ENCODE measurements at places on chromosomes 5 and 9.
A peak's percentile ranks its signal among the peaks of the same experiment; 100 is the strongest.

DNA sequence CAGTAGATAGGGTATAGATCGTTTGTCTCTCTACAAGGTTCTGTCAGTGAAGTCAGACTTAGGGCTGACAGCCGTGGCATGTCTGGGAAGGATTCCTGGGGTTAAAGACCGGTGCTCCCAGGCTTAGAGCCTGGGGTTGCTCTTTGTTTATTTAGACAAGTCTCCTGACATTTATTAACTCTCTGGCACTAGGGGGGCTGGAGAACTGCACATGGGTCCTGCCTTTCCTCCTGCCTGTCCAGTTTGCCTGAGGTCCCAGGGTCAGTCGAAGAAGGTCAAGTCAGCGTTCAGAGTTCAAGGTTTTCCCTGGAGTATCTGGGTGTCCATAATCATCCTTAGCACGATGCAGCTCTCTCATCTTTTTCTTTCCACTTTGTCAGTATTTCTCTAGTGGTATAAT lies 5.6 kb downstream of the EGFLAM start:
- DNase-seq, result no peak

- DNase-seq, result no peak
Measured at GRCh38 chr9:115672477-115673316, 480.9 kb upstream of the PAPPA start.

DNA sequence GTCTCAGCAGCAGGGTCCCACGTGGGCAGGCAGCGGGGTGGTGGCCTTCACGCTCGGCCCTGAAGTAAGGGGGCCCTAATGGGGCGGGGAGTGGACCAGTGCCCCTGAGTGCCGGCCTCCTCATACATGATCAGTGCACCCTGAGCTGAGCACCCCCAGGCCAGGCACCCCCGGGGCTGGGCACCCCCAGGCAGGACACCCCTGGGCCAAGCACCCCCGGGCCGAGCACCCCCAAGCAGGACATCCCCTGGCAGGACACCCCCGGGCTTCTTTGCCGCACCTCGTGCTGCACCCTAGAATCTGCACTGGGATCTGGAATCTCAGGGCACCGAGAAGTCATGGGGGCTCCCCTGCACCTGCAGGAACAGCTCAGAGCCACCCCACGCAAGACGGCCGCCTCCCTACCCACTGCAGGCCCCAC lies 51.4 kb downstream of the EXD3 start:
- no peak for DNase-seq

DNA sequence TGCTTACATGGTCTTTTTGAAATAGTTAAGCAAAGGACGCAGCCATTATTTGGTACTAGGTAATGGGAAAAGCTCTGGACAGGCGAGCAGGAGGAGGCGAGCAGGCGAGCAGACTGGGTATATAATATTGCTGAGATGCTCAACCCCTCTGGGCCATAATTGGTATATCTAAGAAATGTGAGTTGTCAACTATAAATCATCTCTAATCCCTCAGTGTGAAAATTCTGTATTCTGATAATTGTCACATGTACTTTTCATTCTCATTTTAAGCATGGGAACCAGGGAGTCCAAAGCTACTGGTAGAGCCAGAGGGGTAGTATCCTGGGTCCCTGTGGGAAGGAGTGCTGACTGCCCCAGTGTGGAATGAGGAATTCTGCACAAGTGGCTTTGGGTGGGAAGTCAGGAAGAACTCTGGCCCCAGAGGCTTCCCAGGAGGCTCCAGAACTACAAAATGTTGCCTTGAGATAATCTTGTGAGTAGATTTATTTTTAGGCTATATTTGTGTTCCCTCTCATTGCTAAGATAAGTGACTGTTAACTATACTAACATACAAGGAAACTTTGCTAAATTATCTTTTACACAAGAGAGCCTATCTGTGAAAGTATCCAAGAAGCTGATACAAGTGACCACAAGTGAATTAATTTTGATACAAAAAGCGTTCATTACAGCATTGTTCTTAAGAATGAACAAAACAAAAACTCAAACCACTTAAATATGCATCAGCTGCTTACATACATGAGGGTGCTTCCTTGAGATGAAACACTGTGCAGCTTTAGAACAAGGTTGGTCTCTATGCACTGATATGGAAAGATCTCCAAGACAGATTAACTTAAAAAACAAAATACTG lies 70.5 kb upstream of the TNFAIP8 start:
- DNase-seq, result no peak

DNA sequence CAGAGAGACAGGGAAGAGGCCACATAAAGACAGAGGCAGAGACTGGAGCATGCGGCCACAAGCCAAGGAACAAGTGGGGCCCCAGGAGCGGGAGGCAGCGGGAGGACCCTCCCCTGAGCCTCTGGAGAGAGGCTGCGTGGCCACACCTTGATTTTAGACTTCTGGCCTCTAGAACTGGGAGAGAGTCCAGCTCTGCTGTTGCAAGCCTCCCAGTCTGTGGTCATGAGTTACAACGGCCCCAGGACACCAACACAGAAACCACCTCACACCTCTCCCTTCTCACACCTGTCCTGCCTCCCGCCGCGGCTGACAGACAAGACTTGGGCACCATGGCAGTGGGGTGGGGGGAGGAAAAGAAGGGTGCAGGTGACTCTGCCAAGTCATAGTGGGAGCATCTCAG lies 2.2 kb downstream of the INPP5E start:
- DNase-seq, result no peak

DNA sequence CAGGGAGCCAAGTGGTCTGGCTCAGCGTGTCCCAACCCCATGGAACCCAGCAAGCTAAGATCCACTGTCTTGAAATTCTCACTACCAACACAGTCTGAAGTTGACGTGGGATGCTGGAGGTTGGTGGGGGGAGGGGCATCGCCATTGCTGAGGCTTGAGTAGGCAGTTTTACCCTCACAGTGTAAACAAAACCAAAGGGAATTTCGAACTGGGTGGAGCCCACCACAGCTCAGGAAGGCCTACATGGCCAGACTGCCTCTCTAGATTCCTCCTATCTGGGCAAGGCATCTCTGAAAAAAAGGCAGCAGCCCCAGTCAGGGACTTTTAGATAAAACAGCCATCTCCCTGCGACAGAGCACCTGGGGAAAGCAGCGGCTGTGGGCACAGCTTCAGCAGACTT lies 17.1 kb upstream of the FBXL17 start:
- no peak for DNase-seq

DNA sequence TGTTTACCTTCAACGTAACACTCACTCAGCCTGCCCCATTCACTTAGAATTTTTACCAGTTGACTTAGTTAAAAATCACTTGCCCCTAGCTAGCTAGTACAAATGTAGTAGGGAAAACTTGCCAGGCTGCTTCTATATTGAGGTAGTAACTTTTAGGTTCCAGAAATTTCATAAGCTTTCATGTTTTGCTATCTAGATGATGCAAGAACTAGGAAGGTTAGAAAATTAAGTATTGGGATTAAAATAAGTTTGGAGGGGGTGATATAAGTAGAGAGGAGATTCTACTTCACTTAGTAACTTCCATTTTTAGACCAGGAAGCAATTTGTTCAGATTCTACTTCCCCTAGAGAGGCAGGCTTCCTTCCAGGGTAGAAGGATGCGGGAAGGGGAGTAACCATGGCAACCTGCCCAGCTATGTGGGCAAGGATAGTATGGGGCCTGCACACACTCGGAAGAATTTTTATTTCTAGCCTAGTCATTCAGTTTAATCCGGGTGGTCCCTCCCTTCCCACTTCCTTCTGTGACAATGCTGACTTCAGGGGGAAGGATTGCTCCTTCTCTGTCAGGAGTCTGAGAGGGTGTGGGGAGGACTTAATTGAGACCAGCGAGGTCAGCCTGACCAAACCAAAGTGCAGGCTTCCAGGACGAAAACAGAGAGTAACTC lies 4.2 kb downstream of the DAB2 start:
- peak; percentile 20 for DNase-seq

- DNase-seq, result no peak
Measured at GRCh38 chr5:36238502-36239295, 3.0 kb downstream of the NADK2 start.

- DNase-seq, result no peak
Measured at GRCh38 chr5:30918171-30918570, 275.3 kb upstream of the CDH6 start.

DNA sequence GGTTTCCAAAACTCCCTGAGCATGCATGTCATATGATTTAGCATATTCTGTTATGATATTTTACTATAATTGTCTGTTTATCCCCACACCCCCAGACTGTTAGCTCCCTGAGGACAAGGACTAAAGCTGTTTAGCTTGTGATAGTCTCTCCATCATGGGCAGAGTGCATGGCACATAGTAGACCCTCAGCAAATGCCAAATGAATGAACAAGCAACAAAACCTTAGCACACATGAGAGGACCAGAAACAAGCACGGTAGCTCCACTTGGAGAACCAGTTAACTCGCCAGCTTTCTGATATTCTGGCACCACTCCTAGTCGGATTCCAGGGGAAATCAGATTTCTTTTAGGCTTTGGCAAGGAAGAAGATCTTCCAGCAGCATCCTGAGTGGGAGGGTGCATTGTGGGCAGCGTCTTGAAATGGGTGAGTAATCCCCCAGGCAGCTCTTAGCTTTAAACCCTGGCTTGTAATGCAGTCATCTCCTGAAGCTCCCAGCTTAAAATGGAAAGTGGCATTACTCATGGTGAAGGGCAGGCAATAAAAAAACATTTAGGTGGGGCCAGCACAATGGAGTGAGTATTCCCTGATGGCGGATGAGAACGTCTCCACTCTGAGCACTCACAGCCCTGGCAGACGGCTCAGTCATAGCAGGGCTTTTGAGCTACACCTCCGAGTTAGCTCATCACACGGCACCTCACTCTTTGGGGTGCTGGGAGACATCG lies 41.1 kb downstream of the FGF1 start:
- DNase-seq, result peak; percentile 50

DNA sequence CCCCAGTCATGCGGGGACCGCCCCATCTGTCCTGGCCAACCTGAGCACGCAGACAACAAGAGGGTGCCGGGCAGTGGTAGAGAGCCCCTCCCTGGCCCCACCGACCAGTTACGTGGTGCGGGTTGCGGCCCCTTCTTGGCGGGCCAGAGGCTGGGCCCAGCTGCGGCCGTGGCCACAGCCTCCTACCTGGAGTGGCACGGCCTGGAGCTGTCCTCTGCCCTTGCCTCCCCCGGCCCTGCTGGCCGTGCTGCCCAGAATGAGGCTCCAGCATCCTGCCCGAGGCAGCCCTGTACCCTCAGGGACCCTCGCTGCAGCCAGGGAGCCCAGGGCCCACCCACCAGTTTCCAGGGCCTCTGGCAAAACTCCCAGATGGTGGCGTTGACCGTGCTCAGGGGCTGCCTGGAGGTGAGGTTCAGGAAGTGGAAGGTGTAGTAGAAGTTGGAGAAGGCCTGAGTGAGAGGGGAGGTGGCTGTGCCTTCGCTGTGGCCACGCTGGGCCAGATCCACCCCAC lies 5.7 kb downstream of the ENTPD8 start:
- no peak for DNase-seq
